Pancreas (tissue), 10 donors: ENCODE measurements at places on chromosomes 12 and 14. TPM values are rescaled to one million over a fixed set of nuclear protein-coding genes. Genes with fewer than 3 reads are reported as not detected.

The PCED1B gene
- 0.71 TPM for total RNA-seq

GRCh38 chr12:65798918-65799317 is 25.4 kb upstream of the HMGA2 start:
- no peak overlapping the region for H3K27ac ChIP-seq
- no peaks in the 10 kb centered on the region for H3K27me3 ChIP-seq
- no peaks in the 10 kb centered on the region for H3K4me1 ChIP-seq
- DNase-seq = no peak
- H3K36me3 ChIP-seq = no peaks in the 10 kb centered on the region

DNA sequence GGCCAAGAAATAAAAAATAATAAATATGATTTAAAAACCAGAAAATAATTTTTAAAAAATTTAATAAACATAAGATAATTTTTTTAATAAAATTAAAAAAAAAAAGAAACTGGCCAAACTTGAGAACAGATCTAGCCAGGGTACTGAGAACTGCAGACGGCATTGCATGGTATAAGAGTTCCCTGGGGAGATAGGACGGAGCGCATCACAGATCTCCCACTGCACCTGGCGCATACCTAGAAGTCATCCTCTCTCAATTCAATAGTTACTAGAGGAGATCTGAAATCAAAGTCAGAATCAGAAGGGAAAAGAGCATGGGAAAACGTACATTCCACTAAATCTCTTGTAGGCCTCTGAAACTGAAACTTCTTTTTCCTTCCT is 58.9 kb upstream of the BCL2L14 start:
- H3K4me3 ChIP-seq = no peak overlapping the region
- no peaks in the 10 kb centered on the region for H3K27me3 ChIP-seq
- DNase-seq = no peak
- H3K4me1 ChIP-seq = no peaks in the 10 kb centered on the region
- no peaks in the 10 kb centered on the region for H3K36me3 ChIP-seq

GRCh38 chr14:93163564-93163963 is 21.1 kb downstream of the MOAP1 start:
- no peak for DNase-seq
- H3K4me1 ChIP-seq = no peaks in the 10 kb centered on the region
- no peak overlapping the region for H3K27ac ChIP-seq
- H3K4me3 ChIP-seq = no peak overlapping the region
- no peaks in the 10 kb centered on the region for H3K36me3 ChIP-seq

The MYO1H gene
- not detected for total RNA-seq

DNA sequence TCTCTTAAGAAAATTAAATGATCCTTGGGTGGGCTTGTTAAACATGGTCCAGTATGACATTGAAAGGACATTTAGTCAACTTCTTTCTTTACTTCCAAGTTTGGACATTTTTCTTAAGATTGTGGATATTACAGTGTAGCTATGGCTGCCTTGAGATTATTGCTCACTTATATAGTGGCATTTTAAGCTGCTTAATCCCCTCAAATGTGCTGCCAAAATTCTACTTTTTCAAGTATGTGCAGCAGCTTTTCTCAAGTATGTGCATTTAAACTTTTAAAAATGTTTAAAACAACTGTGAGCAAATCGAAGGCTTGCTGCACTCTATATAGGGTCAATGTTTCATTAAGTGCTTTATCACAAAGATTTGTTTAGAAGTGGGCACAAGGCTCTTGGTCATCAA is 7.4 kb downstream of the TXNRD1 start:
- no peak overlapping the region for H3K4me3 ChIP-seq
- no peaks in the 10 kb centered on the region for H3K36me3 ChIP-seq
- DNase-seq = no peak
- H3K27ac ChIP-seq = no peak overlapping the region
- H3K4me1 ChIP-seq = peaks cover 16% of the 10 kb centered on the region

DNA sequence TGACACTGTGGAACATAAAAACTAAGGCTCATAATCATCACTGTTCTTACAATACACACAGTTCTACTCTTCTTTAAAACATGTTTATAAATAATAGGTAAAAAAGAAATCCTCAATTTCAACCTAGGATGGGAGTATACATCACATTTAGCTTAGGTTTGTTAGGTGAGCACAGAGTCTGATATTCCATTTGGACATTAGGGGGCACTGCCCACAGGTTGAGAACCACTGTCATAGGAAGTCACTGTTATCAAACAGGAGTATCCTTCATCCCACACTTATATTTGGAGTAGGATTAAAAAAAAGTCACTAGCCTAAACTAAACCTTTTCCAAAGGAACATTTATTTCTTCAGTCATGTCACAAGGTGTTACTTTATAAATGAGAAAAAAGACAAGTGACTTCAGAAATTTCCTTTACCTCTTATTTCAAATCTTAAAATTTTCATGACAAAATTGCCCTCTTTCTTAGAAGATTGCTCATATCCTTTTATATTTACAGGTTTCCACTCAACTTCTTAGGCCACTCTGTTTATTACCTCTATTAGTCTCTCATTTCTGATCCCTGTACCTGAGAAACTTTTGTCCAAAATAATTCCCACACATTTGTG is 240.6 kb downstream of the CPNE8 start:
- no peak overlapping the region for H3K27ac ChIP-seq
- H3K36me3 ChIP-seq = no peaks in the 10 kb centered on the region
- H3K4me3 ChIP-seq = no peak overlapping the region
- DNase-seq = no peak
- H3K27me3 ChIP-seq = no peaks in the 10 kb centered on the region
- no peaks in the 10 kb centered on the region for H3K4me1 ChIP-seq

GRCh38 chr14:95054346-95055280 is 102.7 kb downstream of the DICER1 start:
- no peaks in the 10 kb centered on the region for H3K27me3 ChIP-seq
- H3K36me3 ChIP-seq = no peaks in the 10 kb centered on the region
- no peak for DNase-seq
- no peak overlapping the region for H3K27ac ChIP-seq
- no peak overlapping the region for H3K4me3 ChIP-seq

The VWF gene
- 28.2 TPM for total RNA-seq

GRCh38 chr14:64634558-64634957 is 69.7 kb upstream of the PLEKHG3 start:
- no peaks in the 10 kb centered on the region for H3K4me1 ChIP-seq
- no peak for DNase-seq
- no peak overlapping the region for H3K4me3 ChIP-seq
- no peak overlapping the region for H3K27ac ChIP-seq
- no peaks in the 10 kb centered on the region for H3K27me3 ChIP-seq
